ENCODE measurements at places on chromosomes 2 and 18. TPM values are rescaled to one million over a fixed set of nuclear protein-coding genes. Genes with fewer than 3 reads are reported as not detected.

Gene AFF3
- 0.99 TPM for total RNA-seq

Gene CSRNP3
- total RNA-seq: 5.9 TPM

Gene RTTN
- total RNA-seq: 20.1 TPM

Gene AQP12A
- 29.6 TPM for total RNA-seq

DNA sequence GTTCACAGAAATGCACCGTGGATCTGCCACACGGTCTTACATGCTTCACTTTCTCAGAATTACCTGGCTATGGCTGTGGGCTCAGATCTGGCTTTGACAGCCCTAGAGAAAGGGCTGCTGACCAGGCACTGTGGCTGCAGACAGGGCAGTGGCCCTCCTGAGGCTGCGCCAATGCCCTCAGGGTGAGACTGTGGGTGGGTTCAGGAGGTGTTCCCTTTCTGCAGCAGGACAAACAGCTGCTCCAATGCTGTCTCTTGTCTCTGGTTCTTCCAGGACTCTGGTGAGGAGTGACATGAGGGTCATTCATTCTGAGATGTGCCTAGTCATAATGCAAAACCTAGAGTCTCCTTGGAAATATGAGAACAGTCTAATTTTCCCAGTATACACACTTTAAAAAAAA is 90.5 kb upstream of the SMIM21 start:
- H3K4me1 ChIP-seq: no peaks in the 10 kb centered on the region
- H3K36me3 ChIP-seq: no peaks in the 10 kb centered on the region
- no peak for DNase-seq
- no peak overlapping the region for H3K27ac ChIP-seq

- no peaks in the 10 kb centered on the region for H3K4me1 ChIP-seq
- no peak overlapping the region for H3K4me3 ChIP-seq
- DNase-seq: no peak
- H3K36me3 ChIP-seq: no peaks in the 10 kb centered on the region
- no peaks in the 10 kb centered on the region for H3K27me3 ChIP-seq
Measured at GRCh38 chr2:21165350-21165749, 41.6 kb downstream of the TDRD15 start.
